Central memory CD8-positive, alpha-beta T cell (primary cell): ENCODE measurements at places on chromosomes 6 and 20.

DNA sequence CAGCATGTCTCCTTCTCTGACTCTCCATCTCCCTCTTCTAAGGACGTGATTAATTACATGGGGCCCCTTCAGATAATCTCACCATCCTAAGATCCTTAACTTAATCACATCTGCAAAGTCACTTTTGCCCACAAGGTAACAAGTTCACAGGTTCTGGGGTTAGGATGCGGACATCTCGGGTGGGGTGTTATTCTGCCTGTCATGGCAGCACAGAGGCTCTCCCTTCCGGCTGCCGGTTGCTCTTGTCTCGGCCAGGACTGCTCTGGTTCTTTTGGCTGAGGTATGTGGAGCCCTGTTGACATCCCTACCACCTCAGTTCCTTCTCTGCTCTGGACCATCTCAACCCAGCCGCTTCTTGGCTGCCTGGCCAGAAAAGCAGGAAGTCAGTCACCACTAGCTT, 4.2 kb upstream of the CST11 start:
- DNase-seq = peak; percentile 32

- DNase-seq = no peak
Observed at GRCh38 chr20:38112261-38112929, 52.7 kb downstream of the TGM2 start.

GRCh38 chr6:57256541-57256940, 34.4 kb upstream of the RAB23 start:
- no peak for DNase-seq

DNA sequence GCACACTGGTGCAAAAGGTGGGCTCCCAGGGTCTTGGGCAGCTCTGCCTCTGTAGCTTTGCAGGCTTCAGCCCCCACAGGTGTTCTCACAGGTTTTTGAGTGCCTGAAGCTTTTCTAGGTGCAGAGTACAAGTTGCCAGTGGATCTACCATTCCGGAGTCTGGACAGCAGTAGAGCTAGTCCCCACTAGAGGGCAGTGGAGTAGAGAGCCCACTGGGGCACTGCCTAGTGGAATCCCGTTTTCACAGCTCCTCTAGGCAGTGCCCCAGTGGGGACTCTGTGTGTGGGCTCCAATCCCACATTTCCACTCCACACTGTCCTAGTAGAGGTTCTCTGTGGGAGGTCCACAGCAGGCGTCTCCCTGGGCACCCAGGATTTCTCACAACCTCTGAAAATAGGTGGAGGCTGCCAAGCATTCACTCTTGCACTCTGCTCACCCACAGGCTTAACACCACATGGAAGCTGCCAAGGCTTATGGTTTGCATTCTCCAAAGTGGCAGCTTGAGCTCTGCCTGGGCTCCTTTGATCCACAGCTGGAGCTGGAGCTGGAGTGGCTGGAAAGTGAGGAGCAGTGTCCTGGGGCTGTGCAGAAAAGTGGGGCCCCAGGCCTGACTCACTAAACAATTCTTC, 86.3 kb upstream of the PROKR2 start:
- DNase-seq = no peak

GRCh38 chr20:25286917-25287316, 39.0 kb downstream of the PYGB start:
- no peak for DNase-seq

DNA sequence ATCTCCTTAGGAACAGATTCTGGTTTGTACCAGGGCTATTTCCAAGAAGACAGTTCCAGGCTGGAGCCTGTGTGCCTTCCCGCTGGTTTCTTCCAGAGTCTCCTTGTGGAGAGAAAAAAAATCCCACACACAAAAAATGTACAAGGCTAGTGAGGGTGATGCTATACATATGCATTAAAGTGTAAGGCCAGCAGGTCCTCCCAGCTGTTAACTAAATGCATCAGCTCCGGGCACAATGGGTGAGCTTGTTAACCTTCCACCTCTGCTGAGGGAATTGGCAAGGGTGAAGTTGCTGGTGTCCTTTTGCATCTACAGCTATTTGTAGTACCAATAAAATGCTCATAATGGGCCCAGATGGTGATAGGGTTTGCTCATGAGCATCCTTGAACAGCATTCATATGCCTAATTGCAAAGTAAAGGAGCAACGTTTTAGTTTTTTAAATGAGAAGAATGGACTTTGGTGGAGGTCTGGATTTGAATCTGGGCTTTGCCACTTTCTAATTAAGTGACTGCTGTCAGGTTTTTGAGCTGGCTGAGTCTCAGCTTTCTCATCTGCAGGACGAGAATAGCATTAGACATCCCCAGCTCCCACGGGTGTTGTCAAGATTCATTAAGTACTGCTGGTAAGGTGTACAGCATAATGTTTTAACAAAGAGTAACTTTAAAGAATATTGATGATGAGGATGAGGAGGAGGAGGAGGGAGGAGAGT, 361.8 kb downstream of the QKI start:
- DNase-seq = no peak

GRCh38 chr6:53107091-53107490, 41.5 kb downstream of the GCM1 start:
- no peak for DNase-seq

DNA sequence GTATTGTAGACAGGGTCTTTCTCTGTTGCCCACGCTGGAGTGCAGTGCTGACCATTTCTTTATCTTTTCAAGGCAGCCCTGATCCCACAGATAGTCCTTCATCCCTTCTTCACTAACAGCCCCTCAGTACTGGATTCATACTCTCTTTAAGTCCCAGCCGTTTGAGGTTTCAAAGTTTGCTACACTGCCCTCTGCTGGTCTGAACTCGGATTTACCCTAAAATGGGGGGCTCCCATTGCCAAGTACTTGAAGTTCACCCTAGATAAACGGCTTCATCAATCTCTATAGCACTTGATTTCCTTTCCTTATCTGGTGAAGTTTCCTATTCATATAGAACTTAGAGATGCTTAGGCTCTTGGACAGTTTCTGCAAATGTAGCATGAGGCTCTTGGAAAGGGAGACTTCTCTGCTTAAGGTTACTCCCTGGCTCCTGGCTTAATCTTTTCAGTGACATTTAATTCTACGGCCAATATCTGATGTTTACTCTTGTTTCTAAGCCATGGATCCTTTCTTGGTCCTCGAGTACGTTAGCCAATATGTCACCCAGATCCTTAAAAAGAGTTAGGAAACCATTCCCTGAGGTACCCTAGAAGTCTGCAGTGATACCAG, 21.4 kb upstream of the PREP start:
- peak; percentile 53 for DNase-seq

DNA sequence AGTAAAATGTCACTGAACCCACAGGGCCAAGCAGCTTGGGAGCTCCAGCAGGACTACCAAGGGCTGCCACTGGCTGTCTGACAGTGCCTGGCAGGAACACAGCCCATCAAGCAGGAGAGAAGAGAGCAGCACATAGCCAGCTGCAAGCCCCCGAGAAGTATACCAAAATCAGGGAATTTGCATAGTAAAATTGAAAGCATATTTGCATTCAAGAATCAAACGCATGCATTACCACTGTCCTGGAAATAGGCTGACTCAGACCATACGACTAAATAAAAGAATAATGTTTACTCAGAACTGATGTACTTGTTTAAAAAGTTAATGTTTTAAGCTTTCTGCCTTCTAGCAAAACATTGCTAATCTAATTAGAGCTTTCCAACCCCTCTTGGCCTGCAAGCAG, 298.1 kb downstream of the TFAP2B start:
- no peak for DNase-seq

GRCh38 chr20:45392733-45393132, 14.6 kb upstream of the TP53TG5 start:
- DNase-seq = no peak

DNA sequence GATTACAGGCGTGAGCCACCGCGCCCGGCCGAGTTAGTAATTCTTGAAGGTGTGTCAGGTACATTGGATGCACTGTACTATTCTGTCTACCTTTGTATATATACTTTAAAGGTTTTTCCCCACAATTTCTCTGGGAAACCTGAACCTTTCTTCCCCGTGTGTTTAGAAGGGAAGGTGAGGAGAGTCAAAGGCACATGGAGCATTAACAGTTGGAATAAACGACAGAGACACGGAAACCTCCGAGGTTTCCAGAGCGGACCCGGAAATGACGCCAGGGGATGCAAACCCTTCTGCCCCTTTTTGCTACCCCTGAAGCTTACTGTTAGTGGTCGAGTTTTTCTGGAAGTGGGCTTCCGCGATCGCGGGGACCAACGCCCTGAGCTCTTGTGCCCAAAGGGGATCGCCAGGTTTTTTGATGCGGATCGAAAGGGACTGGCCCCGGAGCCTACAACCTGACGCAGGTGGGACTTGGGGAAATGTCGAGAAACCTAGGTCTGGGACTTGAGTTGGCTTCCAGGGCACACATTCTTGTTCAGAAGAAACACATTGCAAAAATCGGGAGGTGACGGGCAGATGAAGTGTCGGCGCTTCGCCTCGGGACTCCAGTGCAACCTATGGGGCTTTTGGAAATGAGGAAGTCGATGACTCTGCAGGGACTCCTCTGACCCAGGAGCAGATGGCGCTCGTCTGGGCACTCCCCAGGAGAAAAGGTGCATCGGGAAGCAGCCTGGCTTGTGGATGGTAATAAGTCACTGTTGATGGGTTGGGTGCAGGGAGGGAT, 218.2 kb downstream of the OR2B2 start:
- DNase-seq = no peak

DNA sequence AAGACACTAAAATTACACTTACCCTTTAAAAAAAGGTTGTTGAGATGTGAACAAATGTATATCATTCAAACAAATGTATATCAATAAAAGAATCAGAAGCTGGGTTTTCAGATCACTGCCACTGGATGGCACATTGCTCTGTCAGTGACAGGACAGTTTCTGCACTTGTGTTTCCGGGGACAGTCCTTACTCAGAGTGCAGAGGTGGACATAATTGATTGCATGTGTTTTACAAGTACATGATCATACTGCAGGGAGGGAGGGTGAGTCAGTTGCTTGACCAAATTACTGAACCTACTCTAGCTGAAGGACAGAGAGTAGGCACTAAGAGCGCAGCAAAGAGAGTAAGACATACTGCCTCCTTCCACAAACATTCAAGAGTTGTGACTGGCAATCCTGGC, 302.3 kb downstream of the TENT5A start:
- no peak for DNase-seq
